ENCODE measurements at places on chromosomes 1 and 21.

- DNase-seq: peak; percentile 96
Observed at GRCh38 chr1:19398309-19398760, 86.2 kb downstream of the SLC66A1 start.

DNA sequence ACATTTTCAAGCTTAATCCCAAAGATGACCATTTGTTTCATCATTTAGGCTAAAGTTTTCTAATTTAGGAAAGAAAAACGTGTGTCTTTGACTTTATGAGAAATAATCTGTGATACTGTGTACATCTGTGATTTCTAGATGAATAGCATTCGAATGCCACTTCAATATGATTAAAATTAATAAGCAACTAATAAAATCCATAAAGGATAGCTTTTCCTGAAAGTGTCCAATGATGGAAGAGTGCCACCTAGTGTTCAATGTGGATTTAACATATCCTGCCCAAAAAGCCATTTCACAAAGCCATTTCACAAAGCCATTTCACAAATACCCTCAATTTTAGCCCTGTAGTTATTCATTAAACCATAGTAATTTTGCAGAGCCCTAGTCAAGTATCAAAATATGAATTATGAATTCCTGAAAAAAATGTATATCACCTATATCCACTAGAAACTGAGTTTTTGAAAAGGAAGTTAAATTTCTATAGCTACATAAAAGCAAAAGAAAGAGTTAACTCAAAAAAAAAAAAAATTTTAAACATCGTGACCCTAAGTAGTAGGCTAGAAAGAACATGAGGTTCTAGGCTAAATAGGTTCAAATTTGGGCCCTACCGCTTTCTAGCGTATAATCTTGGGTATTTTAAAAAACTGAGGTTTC is 19.1 kb downstream of the NME7 start:
- no peak for DNase-seq

DNA sequence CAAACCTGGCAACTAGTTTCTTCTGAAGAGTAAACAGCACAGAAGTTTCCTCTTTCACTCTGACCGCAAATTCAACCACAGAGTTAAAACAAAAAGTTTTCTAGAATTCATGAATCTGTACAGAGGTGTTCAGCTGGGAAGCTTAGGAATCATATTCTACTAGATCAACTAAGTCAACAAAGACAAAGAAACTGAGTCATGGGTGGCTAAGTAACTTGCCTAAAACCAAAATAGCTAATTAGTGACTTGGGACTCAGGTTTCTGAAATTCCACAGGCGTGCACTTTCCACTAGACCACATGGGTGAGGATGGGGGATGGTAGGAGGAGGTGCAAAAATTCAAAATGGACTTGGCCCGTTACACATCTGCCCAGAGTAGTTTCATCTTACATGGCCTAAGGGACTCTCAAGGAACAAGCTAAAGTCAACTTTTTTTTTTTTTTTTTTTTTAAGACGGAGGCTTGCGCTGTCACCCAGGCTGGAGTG is 25.8 kb downstream of the PTPN14 start:
- peak; percentile 52 for DNase-seq

GRCh38 chr1:207335695-207336363 is 14.4 kb downstream of the CD55 start:
- no peak for DNase-seq

- DNase-seq: no peak
Observed at GRCh38 chr1:220681220-220681880, 8.8 kb upstream of the C1orf115 start.

GRCh38 chr1:186880982-186881381 is 52.2 kb downstream of the PLA2G4A start:
- DNase-seq: no peak

- DNase-seq: no peak
Observed at GRCh38 chr21:45941338-45941710, 40.2 kb upstream of the COL6A1 start.

- no peak for DNase-seq
Observed at GRCh38 chr1:165162671-165163241, 193.8 kb downstream of the LMX1A start.

DNA sequence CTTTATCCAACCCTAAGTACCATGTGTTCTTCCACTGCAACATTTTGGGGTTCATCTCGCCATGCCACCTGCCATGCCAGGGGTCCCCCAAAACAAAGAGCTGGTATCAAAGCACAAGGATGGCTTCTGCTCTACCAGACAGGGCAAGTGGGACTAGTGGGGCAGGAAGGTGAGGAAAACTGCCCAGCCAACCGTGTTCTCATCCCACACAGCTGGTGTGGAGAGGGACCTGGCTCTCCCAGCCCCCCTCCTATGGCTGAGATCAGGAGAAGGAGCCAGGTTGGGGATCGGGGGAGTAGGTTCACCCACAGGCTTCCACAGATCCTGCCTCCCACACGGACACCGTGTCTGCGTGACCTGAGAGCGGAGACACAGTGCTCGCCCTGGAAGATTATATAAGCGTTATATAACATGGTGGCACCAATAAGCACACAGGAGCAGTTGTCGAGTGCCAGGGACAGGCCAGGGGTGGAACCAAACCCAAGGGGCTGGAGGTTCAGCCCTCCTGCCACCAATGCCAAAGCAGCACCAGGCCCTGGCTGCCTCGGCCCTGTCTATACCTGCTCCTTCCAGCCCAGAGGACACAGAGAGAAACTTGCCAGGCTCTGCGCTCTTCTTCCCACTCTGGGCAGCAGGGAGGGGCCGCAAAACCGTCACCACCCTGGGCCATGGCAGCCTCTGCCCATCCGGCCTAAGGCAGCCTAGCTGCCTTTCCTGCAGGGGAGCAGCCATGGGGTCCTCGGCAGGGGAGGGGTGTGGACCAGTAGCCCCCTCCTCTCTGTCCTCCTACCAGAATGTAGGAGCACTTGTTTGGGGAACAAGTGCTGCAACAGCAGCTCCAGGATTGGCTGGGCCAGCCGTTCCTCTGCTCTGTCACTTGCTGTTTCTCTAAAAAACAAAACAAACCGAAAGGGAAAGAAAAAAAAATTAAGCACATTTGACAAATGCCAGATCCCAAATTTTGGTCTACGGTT is 43.5 kb downstream of the CD34 start:
- no peak for DNase-seq

DNA sequence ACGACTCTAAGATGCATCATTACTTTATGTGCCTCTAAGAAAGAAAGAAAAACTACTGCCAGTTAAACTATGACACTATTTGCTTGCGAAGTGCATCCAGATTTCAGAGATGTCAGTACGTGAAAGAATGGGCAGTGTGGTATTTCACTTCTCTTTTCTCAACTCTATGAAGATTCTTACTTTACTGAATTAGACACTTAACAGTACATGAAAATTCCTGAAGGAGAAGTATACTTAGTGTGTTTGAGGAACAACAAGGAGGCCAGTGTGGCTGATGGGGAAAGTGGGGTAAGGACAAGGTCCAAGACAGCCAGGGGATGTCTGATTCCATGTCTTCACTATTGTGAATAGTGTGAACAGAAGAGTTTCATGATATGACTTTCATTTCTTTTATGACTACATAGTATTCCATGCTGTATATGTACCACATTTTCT is 53.9 kb upstream of the HSD17B7 start:
- no peak for DNase-seq

- DNase-seq: no peak
Observed at GRCh38 chr1:60066001-60066400, 7.6 kb downstream of the C1orf87 start.

DNA sequence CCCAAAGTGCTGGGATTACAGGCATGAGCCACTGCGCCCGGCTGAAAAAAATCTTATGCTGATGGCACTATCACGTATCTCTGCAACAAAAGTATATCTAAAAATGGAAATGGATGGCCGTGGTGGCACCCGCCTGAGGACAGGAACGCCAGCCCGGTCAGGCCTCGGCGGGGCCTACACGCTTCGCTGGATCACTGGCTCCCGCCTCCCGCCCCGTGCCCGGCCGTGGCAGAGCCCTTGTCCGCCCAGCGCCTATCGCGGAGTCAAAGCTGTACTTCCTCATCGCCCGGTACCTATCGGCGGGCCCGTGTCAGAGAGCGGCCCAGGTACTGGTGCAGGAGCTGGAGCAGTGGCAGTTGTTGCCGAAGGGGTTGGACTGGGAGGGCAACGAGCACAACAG is 28.8 kb upstream of the PDPN start:
- DNase-seq: no peak

- peak; percentile 5 for DNase-seq
Observed at GRCh38 chr1:118246646-118247045, 61.6 kb upstream of the SPAG17 start.

GRCh38 chr1:19775831-19776230 is 23.9 kb downstream of the TMCO4 start:
- DNase-seq: no peak

DNA sequence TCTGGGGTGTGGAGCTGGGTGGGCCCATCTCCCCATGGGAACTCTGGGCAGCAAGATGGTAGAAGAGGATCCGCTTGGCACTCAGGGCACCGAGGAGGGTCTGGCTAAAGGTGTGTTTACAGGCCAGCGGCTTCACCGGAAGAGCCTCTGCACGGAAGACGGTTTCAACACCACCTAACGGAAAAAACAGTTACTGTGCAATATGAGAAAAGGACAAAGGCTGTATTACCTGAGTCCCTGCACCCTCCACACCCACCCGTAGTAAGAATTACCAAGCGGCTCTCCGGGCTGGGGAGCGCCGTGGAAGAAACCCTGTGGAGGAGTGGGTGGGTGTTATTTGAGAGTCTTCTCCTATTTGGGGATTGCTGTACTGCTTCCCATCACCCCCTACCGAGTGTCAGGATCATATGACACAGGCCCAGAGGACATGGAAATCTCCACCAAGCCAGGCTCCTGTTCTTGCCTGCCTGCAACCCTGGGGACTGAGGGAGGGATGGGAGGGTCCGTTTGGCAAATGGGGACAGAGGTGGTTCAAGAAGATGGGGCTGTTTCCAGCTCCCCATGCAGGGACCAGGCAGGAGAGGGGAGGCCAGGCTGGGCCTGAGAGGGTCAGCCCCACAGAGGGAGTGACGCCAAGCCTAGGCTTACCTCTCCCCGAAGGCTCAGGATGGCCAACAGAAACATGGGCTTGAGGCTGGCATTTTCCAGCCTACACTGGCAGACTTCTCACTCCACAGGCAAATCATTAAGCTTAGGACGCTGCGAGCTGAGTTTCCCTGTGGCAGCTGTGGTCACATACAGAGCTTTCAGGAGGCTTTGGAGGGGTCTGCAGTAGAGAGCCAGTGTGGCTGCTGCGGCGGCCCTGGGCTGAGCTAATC is 203.5 kb upstream of the TMEM51 start:
- DNase-seq: no peak

DNA sequence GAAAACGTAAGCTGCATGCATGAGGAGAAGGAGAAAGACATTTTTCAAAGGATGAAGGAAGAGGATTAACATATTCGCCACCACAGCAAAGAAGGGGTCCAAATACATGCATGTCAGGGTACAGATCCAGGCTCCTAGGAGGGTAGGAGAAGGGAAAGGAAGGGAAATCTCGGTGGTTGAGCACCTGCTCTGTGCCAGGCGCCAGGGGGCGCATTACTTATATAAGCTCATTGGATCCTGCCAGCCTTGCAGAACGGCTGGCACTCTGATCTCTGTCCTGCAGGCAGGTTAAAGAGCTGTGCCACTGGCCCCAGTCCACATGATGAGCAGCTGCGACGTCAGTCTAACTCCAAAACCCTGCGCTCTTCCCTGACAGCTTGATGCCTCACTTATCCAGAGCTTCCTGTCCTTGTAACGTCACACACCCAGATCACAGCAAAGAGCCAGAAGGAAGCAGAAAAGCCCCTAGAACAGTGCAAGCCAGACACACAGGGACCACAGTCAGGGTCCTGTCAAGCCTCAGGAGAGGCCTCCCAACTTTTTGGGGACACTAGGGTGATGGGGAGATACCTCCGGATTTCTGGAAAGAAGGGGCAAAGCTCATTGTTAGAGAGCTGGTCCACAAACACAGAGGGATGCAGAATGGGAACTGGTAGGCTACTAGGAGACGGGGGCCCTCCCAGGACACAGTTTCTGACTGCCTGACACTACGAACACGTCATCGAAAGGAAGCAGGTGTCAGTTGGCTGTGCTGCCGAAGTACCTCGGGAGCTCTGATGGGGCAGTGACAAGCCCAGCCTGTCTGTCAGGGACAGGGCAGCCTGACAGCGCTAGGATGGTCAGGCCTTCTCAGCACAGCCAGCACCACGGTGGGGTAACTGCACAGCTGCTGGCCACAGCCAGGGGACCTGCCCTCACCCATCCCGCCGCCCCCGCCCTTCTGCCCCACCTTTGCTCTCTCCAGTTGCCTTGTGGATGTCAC is 99.1 kb downstream of the BEND5 start:
- peak; percentile 25 for DNase-seq

DNA sequence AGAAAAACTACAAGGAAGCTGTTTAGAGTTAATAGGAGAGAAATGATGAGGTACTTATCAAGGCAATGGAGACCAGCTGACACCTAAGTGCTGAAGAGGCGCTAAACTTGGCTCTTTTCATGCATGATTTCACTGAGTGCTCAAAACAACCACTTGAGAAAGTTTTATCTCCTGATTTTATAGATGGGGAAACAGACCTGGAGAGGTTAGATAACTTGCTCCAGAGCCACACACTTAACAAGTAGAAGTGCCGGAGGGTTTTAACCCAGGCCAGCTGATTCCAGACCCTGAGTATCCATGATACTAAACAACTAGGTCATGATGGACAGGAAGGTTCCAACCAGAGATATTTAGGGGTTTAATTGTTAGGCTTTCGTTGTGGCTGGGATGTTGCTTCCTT is 25.9 kb downstream of the UBE2U start:
- DNase-seq: no peak

DNA sequence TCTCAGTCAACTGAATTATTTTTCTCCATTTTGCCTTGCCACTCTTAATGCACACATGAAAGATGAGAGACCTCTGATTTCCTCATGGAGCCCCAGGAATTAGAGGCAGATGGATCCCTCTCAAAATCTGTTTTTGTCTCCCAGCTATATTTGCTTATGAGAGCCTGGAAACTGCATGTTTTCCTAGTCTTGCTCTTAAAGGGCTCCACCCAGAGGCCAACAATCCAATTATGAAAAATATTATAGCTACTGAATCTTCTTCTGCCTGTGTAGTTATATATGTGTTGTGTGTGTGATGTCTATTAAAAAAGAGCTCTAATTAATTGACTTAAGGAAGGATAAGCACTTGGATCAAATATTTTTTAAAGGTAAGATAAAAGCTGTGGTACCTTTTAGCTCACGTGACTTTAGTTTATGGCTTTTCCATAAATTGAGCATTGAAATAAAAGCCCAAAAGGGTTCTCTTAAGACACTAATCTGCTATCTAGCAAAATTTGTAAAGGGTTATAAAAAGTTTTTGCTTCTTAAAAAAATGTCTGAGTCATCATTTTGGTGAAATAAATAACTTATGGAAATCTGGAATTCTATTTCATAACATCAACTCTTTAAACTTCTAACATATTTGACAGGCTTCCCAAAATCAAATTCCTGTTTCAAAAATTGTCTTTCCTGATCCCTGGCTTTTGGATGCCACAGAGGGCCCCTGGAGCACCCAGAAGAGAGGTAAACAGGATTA is 31.2 kb upstream of the TSPEAR start:
- DNase-seq: no peak

- no peak for DNase-seq
Observed at GRCh38 chr1:101178688-101179491, 57.9 kb upstream of the S1PR1 start.

- peak; percentile 3 for DNase-seq
Observed at GRCh38 chr1:213987422-213987926, 299 bp upstream of the PROX1 start.

GRCh38 chr1:103266036-103266435 is 157.7 kb upstream of the COL11A1 start:
- DNase-seq: no peak

GRCh38 chr1:76786222-76786621 is 81.1 kb upstream of the ST6GALNAC5 start:
- DNase-seq: peak; percentile 4

All from stromal cell of bone marrow (primary cell).